ENCODE measurements at places on chromosomes 4 and X.

DNA sequence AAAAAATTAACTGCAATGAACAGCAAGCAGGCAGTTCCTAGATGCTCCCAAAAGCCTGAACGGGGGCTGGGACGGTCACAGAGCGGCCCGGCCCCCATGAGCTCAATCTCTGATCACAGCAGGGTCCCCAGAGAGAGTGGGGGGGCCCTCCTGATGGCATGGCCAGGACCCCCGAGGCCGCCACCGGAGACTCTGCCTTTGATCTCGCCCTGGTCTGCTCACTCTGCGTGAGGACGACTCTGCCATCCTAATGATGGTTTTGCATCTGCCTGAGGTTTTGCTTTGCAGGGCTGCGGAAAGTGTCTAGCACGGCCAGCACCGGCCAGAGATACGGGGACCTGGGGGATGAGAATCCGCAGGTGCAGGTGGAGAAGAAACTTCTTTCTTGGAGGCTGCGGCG, 103.8 kb downstream of the SHOX start:
- DNase-seq = no peak

DNA sequence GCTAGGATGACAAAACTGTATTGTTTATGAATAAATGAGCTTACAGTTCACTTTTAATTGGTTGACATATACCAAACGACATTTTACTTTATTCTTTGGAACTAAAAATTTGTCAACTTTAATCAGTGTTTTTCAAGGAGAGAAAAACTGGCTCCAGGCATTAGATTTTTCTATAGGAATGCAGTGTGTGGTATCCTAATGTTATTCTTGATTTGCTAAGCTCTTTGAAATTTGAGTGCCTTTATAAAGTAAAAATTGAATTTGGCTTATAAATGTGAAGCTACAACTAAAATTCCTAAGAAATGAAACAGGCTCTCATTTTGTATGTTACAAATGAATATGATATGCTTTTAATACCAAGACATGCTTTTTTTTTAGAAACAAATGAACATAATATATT, 442.2 kb upstream of the TRAM1L1 start:
- DNase-seq = no peak

DNA sequence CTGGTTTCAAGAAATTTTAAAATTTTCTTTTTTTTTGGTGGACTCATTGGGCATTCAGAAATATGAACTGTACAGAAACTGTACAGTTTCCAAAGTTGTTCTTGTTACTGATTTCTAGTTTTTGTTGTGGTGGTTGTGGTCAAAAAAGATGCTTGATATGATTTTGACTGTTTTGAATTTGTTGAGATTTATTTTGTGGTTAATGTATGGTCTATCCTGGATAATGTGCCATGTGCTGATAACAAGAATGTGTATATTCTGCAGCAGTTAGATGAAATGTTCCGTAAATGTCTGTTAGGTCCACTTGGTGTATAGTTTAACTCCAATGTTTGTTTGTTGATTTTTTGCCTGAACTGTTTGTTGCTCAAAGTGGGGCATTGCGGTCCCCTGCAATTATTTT, 127.6 kb upstream of the NUDT6 start:
- DNase-seq = no peak

GRCh38 chrX:72107841-72108595, 23.7 kb downstream of the RTL5 start:
- no peak for DNase-seq

GRCh38 chr4:55358668-55359067, 12.6 kb downstream of the SRD5A3 start:
- no peak for DNase-seq

DNA sequence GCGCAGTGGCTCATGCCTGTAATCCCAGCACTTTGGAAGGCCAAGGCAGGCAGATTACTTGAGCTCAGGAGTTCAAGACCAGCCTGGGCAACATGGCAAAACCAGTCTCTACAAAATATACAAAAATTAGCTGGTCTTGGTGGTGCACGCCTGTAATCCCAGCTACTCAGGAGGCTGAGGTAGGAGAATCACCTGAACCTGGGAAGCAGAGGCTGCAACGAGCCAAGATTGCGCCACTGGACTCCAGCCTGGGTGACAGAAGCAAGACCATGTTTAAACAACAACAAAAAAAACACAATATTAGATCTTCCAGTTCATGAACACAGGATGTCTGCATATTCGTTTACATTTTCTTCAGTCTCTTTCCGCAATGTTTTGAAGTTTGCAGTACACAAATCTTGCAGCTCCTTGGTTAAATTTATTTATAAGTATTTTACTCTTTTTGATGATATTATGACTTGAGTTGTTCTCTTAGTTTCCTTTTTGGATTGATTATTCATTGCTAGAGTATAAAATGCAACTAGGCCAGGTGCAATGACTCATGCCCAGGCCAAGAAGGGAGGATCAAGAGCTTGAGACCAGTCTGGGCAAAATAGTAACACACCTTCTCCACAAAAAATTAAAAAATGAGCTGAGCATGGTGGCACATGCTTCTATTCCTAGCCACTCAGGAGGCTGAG, 30.4 kb upstream of the ABCG2 start:
- no peak for DNase-seq

DNA sequence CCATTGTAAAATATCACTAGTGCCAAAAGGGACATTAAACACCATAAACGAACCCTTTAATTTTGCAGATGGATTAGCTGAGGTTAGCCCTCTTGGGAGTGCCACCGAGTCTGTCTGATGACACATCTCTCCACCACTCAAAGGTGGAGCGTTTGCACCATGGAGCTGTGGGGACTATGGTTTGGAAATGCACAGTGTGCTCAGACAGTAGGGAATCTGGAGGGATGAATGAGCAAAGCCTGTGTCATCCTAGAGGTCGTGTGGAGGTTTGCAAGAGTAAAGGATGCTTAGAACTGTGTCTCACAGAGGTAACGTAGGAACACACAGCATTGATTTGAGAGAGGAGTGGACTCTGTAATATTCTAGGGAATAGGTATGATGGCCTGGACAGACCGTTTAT, 93.7 kb downstream of the CLNK start:
- DNase-seq = no peak

GRCh38 chr4:147848634-147849033, 116.7 kb downstream of the ARHGAP10 start:
- no peak for DNase-seq

DNA sequence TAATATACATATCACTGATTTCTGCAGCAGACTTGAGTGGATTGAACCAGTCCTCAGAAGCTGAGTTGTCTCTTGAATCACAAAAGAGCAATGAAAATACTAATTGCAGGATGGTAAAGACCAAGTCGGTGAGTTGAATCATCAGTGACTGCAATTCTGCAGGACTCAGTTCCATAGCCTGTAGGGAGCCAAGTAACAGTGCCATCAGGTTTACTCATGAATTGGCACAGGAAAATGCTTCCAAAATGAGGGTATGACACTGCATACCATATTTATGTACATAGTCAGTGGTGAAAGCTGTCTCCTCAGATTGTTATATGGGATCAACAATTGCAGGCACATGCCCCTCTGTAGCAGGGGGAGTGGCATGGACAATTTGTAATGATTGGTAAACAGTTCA, 192.8 kb downstream of the CCNG2 start:
- no peak for DNase-seq

DNA sequence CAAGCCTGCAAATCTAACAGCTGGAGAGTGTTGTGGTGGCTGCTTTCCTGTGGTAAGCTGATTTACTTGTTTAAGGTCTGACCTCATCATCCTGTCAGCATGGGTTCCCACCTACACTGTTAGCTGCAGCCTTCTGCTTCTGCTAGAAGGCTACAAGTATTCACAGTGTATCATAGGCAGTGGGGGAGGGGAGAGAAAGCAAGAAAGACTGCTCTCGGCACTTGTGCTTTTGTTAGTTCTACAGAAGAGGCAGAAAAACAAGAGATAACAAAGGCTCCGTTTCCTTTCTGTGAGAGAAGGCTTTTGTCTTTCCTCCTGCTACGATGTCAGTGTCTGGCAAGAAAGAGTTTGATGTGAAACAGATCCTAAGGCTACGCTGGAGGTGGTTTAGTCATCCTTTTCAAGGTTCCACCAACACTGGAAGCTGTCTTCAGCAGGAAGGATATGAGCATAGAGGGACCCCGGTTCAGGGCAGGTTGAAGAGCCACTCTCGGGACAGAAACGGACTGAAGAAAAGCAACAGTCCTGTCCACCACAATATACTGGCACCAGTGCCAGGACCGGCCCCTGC, at the start of gene KLHL4:
TSS of gene KLHL4 (plus strand) at position 232 of the 571 bp plus-strand sequence. CDS start at position 324, 92 bp downstream.
- DNase-seq = no peak

GRCh38 chrX:155998116-155998515, 620 bp downstream of the IL9R start:
- DNase-seq = no peak

DNA sequence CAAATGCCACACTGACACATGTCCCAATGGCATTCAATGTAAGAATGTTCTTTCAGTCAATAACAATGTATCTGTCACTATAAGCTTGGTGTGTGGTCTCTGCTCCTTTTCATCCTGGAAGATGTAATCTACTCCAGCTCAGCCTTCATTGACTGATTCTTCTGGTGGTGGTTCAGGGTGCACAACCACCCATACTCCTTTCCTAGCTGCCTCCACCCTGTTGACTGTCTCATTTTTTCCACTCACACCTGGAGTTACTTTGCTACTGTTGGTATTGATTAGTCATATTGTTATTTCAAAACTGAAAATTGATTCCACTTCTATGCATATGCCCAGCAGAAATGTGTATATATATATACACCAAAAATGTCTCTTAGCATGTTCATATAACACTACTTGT, 140.5 kb downstream of the ASB9 start:
- DNase-seq = no peak

All from cortex of kidney (tissue), 1 donor.